Activated T-cell treated with anti-CD3 and anti-CD28 coated beads for 1 hour (primary cell): ENCODE measurements at places on chromosomes 13 and 19.

DNA sequence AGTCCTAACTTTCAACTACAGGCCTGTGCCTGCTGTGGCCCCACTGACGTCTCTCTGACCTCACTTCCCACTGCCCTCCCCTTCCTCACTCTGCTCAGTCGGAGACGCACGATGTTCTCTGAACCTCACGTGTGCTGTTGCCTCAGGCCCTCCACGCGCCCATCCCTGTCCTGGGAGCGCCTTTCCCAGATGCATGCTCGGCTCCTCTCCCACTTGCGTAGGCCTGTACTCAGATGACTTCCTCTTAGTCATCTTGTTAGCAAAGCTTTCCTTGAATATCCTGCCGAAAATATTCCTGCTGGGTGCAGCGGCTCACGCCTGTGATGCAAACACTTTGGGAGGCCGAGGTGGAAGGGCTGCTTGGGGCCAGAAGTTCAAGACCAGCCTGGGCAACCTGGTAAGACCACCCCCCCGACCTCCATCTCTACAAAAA lies 9.3 kb upstream of the SYT5 start:
- no peak for DNase-seq

DNA sequence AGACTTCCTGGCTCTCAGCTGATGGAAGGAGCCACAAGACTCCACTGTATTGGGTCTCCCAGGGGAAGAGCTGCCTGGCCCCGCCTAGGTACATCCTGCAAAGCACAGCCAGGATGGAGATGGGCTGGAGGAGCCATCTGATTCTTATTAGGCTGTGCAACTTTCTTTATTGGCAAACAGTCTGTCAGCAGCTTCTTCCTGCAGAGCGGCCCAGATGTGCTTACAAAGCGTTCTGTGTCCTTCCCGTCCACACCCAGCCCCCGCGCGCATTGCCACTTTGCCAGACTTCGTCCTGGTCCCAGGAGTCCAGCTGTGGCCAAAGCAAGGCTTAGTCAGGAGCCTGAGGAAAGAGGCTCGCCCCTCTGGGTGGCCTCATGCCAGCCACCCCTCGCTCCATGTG lies 409.3 kb downstream of the ZNF536 start:
- no peak for DNase-seq

GRCh38 chr13:22757530-22758120 lies 423.2 kb upstream of the SGCG start:
- no peak for DNase-seq

- no peak for DNase-seq
Measured at GRCh38 chr19:976476-976875, 7.7 kb upstream of the WDR18 start.

- peak; percentile 23 for DNase-seq
Measured at GRCh38 chr19:2215281-2215751, 20.8 kb downstream of the PLEKHJ1 start.

DNA sequence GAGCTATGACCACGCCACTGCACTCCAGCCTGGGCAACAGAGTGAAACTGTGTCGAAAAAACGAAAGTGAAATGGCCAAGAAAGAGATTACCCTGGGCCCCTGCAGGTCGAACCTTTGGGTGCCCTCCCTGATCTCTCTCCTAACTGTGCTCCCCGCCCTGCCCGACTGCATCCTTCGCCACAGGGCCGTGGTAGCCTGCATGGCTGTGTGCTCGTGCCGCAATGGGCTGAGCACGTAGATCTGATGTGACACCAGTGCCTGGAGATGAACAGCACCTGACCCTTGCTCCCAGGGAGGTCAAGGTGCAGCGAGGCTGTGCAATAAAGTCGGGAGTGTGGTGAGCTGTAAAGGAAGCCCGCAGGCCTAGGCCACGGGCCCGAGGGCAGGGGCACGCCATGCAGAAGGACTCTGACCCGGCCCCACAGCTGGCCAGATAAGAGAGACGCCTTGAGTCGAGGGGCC lies 60.2 kb downstream of the PEX11G start:
- DNase-seq, result no peak

DNA sequence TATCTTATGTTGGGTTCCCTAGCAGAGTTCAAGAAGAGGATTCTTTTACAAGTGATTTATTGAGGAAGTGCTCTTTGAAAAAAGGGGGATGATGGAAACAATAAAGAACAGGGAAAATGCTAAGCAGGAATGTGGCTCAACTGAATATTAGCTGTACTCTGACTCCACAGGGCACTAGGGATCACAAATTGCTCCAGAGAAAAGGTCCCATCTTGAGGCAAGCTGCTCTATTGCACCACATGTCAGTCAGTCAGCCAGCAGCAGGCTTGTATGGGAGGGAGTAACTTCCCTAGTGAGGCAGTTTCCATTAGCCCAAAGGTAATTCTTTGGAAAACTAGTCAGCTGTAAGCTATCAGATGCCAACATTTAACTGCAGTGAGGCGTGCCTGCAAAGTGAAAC lies 73.3 kb upstream of the FNDC3A start:
- DNase-seq, result no peak

DNA sequence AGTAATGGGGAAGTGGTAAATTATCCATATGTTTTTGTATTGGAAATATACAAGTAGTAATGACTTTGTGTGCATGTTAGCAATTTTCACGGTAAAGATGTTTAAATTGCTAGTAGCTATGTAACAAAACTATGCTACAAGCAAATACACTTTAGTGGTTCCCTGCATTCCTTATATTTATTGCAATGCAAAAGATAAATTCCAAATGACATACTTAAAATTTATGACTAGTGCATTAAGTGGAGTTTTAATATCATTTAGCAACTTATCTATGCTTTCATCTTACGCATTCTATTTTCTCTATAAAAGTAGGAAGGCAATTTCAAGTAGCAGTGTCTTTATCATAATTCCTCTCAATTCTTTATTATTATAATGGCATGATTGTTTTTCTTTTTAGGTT lies 482.8 kb downstream of the SLITRK5 start:
- no peak for DNase-seq

GRCh38 chr13:40503011-40503410 lies 163.4 kb downstream of the FOXO1 start:
- DNase-seq, result no peak

DNA sequence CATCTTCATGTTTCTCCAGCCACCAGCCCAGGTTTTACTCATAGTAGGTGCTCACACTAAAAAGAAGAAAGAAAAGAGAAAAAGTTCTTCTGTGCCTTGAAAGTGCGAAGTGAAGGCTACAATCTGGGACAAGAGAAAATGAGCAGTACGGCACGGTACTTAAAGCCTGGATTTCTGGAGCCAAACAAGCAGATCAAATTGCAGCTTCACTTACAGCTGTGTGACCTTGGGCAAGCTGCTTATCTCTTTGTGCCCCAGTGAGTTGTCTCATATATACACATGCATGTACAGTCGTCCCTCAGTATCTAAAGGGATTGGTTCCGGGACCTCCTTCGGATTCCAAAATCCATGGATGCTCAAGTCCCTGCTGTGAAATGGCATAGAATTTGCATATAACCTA lies 41.8 kb downstream of the GSX1 start:
- no peak for DNase-seq

GRCh38 chr13:25674371-25674770 lies 302.6 kb downstream of the ATP8A2 start:
- no peak for DNase-seq

DNA sequence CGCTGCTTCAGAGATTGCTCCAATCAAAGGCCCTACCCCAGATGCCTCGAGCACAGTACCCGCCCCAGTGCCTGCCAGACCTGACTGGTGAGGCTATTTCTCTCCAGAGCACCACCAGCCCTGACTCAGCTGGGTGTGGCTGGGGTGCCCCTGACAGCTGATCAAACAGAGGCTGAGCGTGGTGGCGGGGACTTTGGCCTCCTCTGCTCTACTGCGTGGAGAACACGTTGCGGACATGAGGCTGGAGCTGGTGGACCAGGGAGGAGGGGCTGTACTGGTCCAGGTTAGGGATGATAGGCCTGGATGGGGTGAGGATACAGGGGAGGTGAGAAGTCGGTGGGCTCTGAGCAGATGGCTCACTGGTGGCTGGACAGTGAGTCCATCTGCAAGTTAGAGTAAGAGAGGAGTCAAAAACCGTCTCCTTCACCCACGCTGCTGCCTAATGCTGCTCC lies 3.5 kb upstream of the DOCK6 start:
- DNase-seq, result no peak

DNA sequence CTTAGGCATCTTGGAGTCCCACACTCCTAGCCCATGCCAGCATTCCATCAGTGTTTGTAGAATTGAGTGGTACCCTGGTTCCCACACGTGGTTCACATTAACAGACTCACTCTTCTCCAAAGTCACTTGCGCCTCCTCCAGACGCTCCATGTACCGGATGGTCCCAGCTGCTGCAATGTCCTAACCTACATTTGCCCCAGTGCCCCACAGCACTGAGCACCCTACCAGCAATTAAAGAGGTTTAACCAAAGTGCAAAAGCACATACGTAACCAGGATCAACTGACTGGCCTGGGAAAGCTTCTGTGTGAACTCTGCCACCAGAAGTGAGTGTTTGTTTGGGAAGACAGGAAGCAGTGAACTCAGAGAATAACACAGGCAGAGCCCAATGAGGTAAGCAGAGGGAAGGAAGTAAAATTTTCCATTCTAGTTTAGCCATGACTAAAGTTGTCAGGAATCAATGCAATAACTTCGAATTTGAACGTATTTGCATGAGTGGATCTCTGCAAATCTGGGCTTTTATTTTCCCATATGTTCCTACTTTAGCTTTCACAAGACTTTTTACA lies 7.3 kb upstream of the MEDAG start:
- no peak for DNase-seq

- DNase-seq, result no peak
Measured at GRCh38 chr13:22079961-22080360, 409.1 kb downstream of the FGF9 start.

GRCh38 chr19:13366529-13367143 lies 139.6 kb downstream of the CACNA1A start:
- no peak for DNase-seq

DNA sequence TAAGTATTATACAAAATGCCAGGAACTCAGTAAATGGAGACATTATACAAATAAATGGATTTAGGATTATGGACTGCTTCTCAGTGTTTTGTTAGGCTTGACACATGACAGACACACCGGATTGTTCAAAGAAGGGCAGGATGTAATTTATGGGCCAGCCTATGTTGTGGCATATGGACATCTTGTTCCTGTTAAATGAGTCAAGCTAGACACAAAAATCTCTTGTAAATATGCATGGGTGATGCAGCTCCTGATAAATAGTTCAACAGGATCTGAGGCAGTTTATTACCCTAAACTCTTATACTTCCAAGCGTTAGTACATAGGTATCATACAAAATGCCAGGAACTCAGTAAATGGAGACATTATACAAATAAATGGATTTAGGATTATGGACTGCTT lies 502.3 kb downstream of the TBC1D4 start:
- DNase-seq, result no peak

DNA sequence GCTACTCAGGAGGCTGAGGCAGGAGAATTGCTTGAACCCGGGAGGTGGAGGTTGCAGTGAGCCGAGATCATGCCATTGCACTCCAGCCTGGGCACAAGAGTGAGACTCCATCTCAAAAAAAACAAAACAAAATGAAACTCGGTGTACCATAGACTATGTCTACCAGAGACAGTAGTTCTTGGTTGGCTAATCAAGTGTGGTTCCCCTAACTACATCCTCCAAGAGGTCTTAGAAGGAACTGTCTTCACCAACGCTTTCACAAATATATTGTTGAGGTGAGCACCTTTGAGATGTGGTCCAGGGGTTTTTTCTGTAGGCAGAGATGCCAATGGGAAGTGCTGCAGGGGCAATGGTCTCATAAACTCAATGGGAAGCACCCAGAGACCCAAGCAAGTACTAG lies 48.0 kb downstream of the RFC3 start:
- no peak for DNase-seq

DNA sequence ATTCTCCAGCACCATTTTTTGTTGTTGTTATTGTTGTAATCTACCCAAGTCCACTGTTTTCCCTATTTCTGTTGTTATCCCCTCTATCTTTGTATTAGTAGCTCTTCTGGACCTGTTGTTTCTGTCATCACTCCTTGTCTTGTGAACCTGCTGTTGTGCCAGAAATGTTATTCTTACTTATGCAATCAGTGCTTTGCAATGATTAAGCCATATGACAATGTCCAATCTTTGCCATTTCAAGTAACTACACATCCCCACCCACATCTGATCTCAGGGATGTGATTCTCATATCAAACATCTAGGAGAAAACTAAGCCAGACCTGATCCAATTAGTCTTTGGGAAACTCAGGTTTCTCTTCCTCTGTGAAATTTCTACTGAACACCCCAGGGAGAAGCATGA lies 472.6 kb upstream of the KLHL1 start:
- DNase-seq, result no peak

DNA sequence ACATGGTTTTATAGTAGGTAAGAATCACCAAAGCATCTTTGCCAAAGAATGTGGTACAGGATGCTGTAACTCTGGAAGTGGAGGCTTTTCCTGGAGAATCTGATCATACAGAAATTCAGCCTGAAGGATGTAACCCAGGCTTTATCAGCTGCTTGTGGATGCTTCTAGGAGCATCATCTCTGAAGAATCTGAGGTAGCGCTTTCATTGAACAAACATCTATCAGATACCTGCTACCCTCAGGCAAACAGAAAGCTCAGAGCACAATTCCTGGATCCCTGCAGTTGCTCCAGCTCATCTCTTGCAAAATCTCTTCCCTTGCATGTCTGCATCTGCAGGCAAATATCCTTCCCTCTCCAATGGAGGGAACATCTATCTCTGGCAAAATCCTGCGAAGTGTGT lies 9.3 kb downstream of the FAM124A start:
- DNase-seq, result no peak

DNA sequence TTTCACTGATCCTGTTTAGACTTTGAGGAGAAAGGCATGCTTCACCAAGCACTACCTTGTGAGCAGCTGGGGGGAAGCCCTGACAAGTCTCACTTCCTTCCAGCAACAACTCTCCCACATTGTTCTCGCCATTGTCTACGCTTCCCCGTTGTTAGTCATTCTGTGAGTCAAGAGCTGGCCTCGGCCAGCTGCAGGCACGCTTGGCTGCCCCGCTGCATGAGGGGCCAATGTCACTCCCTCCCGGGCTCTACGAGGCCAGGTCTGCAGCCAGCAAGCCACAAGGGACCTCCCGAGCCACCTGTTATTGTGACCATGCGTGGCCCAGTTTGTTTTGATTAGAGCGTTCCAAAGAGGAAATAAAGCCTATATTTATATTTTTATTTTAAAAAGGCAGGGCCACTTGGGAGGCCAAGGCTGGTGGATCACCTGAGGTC lies 220.9 kb downstream of the FOXO1 start:
- no peak for DNase-seq
